Activated naive CD8-positive, alpha-beta T cell treated with anti-CD3 and anti-CD28 coated beads, Interleukin-2, amount 50 U/mL, for 24 hours (primary cell): ENCODE measurements at places on chromosomes 16 and 17.

DNA sequence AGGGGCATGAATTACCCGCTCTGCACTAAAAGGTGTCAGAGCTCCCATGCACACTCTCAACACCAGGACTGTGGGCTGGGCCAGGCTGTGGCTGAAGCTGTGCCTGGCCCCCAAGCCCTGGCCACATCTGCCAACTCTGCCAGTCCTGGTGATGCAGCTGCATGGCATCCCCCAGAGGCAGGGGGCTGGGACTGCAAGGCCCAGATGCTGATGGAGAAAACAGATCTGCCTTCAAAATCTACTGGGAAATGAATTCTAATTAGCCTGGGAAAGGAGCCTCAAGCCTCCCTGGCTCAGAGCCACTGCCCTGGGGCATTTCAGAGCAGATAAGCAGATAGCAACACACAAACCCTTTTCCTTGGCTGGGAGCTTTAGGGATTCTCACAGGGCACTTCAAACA is 3.4 kb downstream of the CHST6 start:
- H3K36me3 ChIP-seq: no peaks in the 10 kb centered on the region
- H3K4me3 ChIP-seq: no peak overlapping the region
- peaks cover 35% of the 10 kb centered on the region for H3K27me3 ChIP-seq
- no peak overlapping the region for H3K27ac ChIP-seq
- peaks cover 8% of the 10 kb centered on the region for H3K4me1 ChIP-seq
- no peak for DNase-seq

GRCh38 chr17:29177871-29178749 is 2.1 kb downstream of the MYO18A start:
- H3K4me1 ChIP-seq: peaks cover 30% of the 10 kb centered on the region
- no peaks in the 10 kb centered on the region for H3K36me3 ChIP-seq
- H3K4me3 ChIP-seq: peak overlapping the region; percentile 81
- H3K27me3 ChIP-seq: no peaks in the 10 kb centered on the region
- no peak for DNase-seq

DNA sequence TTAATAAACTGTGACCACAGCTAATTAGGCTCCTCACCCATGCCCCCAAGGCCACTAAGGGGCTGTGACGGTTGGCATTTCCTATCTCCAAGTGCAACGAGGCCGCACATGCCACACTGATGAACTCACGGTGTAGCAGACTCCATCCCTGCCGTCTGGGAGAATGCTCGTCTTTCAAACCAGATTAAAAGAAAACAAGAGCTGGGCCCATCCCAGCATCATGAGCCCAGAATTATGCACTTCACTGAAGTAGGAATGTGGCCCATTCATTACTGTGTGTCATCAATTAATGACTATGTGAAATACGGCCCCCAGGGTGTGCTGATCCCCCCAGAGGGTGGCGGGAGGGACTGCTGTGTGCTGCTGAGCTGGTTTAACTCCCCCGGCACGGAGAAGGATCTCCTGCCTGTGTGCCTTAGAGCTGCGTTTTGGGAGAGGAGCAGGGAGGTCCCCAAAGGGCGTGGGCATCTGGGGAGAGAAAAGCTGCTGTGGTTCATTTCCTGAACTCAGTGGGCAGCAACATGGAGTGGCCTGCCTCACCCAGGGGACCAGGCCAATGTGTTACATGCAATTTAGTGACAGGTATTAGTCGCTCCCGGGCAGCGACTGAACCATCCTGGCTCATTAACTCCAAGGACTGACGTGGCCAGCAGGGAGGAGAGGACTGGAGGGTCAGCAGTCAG is 194.5 kb downstream of the FOXL1 start:
- peaks cover 11% of the 10 kb centered on the region for H3K27me3 ChIP-seq
- DNase-seq: no peak
- H3K36me3 ChIP-seq: no peaks in the 10 kb centered on the region
- H3K4me3 ChIP-seq: no peak overlapping the region
- no peaks in the 10 kb centered on the region for H3K4me1 ChIP-seq

GRCh38 chr17:41444186-41444585 is 3.4 kb upstream of the KRT38 start:
- no peaks in the 10 kb centered on the region for H3K4me1 ChIP-seq
- H3K27me3 ChIP-seq: peaks cover 6% of the 10 kb centered on the region
- no peak overlapping the region for H3K27ac ChIP-seq
- H3K4me3 ChIP-seq: no peak overlapping the region
- no peaks in the 10 kb centered on the region for H3K36me3 ChIP-seq

DNA sequence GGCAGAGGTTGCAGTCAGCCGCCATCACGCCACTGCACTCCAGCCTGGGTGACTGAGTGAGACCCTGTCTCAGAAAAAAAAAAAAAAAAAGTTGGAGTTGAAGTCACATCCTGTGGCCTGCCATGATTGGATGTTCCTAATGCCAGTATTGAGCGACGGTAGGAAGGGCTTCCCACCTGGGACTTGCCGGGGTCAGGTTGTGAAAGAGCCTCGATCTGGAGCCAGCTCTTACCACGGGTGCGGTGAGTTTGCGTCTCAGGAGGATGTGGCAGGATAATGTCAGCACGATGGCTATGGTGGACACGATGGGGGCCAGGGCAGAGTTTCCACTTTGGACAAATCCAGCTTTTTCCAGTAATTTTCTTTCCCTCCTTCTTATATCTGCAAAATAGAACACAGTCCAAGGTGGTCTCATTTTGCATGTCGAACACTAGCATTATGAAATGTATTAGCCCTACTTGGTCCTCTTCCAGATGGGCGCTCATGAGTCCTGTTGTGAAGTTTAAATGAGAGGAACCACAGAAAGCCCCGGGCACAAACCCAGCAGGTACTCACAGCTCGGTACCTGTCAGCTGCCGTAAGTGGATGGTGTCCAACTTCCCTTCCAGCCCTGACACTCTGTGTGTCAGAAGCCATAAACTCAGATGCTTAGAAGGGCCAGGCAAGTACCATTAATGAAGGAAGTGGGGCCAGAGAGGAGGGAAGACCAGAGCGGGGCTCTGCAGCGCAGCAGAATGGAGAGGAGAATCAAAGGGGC is 22.2 kb downstream of the ABCC12 start:
- peaks cover 16% of the 10 kb centered on the region for H3K27me3 ChIP-seq
- no peaks in the 10 kb centered on the region for H3K4me1 ChIP-seq
- H3K27ac ChIP-seq: no peak overlapping the region
- H3K36me3 ChIP-seq: no peaks in the 10 kb centered on the region

GRCh38 chr17:2214929-2215615 is 88.5 kb downstream of the SMG6 start:
- H3K4me1 ChIP-seq: peaks cover 57% of the 10 kb centered on the region
- H3K27me3 ChIP-seq: no peaks in the 10 kb centered on the region
- peaks cover 13% of the 10 kb centered on the region for H3K36me3 ChIP-seq

DNA sequence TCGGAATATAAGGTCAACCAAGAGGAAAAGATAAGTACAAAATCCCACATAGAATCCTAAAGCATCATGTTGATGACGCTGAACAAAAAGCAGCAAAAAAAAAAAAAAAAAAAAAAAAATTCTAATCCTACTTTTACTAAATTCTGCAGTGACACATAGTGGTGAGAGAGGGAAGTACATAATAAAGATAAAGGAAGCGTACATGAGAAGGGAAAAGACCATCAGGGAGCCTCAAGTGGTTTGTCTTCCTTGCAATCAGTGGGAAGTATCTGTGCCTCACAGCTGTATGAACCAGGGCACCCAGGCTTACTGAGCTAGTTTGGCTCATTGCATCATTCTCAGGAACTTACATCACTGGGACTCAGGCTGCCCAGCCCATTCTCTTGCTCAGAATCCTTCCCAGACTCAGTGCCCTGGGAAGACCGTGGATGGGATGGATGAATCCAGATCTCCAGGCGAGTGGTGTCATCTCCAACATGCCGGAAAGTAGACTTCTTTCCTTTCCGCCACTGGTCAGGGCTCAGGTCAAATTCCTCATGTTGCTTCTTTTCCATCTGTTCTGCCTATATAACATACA is 21.2 kb downstream of the SMG6 start:
- H3K36me3 ChIP-seq: peaks cover 44% of the 10 kb centered on the region
- H3K4me1 ChIP-seq: peaks cover 22% of the 10 kb centered on the region
